ENCODE measurements at places on chromosomes 11 and 22.

DNA sequence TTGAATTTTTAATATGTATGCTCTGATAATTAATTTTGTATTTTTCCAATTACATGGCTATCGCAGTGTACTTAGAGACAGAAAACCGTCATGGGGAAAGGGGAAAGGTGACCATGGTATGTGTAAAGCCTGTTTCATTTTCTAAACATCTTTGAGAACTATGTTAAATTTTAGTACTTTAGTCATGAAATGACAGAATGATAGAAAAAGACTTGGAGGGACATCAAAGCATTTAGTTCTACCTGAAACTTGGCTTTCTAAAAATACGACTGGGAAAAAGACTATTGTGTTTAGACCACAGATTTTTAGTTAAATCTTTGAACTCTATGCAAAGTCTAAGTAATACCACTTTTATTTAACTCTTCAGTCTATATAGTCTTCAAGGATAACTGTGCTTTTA lies 54.1 kb downstream of the MAML2 start:
- H3K36me3 ChIP-seq, result peaks cover 3% of the 10 kb centered on the region
- DNase-seq, result no peak
- no peak overlapping the region for H3K27ac ChIP-seq
- no peaks in the 10 kb centered on the region for H3K27me3 ChIP-seq
- H3K4me1 ChIP-seq, result peaks cover 54% of the 10 kb centered on the region
- no peak overlapping the region for H3K4me3 ChIP-seq

- H3K4me3 ChIP-seq, result no peak overlapping the region
- peak; percentile 19 for DNase-seq
- no peaks in the 10 kb centered on the region for H3K27me3 ChIP-seq
- H3K4me1 ChIP-seq, result peaks cover 11% of the 10 kb centered on the region
- H3K36me3 ChIP-seq, result no peaks in the 10 kb centered on the region
- no peak overlapping the region for H3K27ac ChIP-seq
Observed at GRCh38 chr22:22748297-22748743, 103.9 kb downstream of the GGTLC2 start.

- no peaks in the 10 kb centered on the region for H3K4me1 ChIP-seq
- no peaks in the 10 kb centered on the region for H3K36me3 ChIP-seq
- DNase-seq, result no peak
- no peak overlapping the region for H3K4me3 ChIP-seq
- no peaks in the 10 kb centered on the region for H3K27me3 ChIP-seq
Observed at GRCh38 chr11:46736146-46736545, 17.1 kb downstream of the F2 start.

DNA sequence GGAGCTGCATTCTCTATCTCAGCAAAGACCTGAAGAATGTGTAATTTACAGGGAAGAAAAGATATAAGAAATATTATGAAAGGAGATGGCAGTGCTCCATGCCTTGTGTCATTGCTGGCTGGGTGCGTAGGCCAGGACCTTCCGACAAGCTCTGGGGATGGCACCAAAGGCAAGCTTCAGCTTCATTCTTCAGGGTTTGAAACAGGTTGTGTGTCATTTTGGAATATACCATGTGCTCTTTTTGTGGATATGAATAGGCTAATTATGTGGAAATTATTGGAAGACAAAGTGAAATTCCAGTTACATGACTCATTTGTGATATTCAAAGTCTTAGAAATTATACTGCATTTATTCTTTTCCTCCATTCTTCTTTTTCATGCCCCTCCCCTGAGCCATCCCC lies 5.7 kb upstream of the KIRREL3 start:
- H3K27ac ChIP-seq, result no peak overlapping the region
- H3K27me3 ChIP-seq, result peaks cover 7% of the 10 kb centered on the region
- no peak for DNase-seq
- H3K4me1 ChIP-seq, result no peaks in the 10 kb centered on the region
- no peaks in the 10 kb centered on the region for H3K36me3 ChIP-seq
- no peak overlapping the region for H3K4me3 ChIP-seq

GRCh38 chr22:17808693-17809403 lies 34.6 kb upstream of the BID start:
- peaks cover 16% of the 10 kb centered on the region for H3K36me3 ChIP-seq
- H3K27me3 ChIP-seq, result no peaks in the 10 kb centered on the region
- no peak overlapping the region for H3K27ac ChIP-seq
- DNase-seq, result no peak
- no peak overlapping the region for H3K4me3 ChIP-seq
- no peaks in the 10 kb centered on the region for H3K4me1 ChIP-seq

GRCh38 chr11:14953904-14954303 lies 18.2 kb downstream of the CALCA start:
- H3K36me3 ChIP-seq, result no peaks in the 10 kb centered on the region
- H3K27ac ChIP-seq, result no peak overlapping the region
- H3K4me3 ChIP-seq, result no peak overlapping the region
- no peak for DNase-seq
- H3K4me1 ChIP-seq, result no peaks in the 10 kb centered on the region
- H3K27me3 ChIP-seq, result no peaks in the 10 kb centered on the region

DNA sequence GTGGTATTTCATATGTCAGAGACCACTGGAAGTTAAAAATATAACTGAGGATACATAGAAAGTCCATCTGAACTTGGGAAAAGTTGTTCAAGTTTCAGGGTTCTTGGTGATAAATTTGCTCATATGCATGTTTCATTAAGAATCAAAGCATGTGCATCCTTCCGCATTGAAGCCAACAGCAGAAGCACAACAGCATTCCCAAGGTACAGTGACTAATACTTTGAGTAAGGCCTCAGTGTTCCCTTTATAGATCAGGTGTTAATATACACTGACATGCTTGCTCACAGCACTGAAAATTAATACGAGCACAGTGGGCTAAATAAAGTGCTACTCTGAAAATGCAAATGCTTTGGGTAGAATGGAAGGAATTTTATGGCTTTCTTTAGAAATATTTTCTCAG lies 691.1 kb downstream of the METTL15 start:
- H3K4me1 ChIP-seq, result no peaks in the 10 kb centered on the region
- no peaks in the 10 kb centered on the region for H3K36me3 ChIP-seq
- DNase-seq, result no peak

- no peaks in the 10 kb centered on the region for H3K27me3 ChIP-seq
- no peak overlapping the region for H3K27ac ChIP-seq
- DNase-seq, result no peak
- no peaks in the 10 kb centered on the region for H3K4me1 ChIP-seq
Observed at GRCh38 chr22:17954860-17955587, 69.3 kb downstream of the MICAL3 start.

DNA sequence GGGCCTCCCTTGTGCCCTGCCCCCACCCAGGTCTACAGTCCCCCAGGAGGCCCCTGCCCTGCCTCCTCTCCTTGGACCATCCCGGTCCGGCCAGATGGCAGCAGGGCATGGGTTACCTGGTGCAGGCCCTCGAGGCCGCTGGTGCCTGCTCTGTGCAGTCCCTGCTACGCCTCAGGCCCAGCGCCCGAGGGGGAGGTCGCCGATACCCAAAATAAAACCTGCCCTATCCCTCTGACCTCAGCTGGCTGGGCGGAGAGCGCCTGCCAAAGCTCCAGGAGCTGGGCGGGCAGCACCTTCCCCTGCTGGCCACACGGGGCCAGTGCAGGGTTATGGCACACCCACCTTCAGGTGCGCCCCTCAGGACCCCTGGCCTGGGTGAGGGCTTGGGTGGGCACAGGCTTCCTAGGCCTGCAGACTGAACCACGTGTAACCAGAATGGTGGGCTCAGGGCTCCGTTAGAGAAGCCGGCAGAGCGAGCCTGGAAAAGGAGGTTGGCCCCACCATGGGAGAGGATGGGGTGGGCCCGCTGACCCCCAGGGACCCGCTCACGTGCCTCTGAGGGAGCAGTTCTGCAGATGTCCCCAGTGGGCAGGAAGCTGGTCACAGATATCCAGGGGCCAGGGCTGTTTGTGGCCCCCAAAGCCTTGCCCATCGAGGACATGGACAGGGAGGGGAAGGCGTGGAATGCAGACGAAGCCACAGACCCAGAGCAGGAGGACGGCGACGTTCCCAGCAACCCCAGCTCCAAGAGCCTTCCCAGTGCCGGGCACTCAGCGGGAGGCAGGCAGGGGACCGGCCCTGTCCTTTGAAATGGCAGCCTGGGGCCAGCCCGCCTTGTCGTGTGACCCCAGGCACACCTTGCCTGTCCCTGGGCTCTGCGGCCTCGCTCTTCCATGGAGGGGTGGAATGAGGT lies 1.7 kb upstream of the TNNT3 start:
- no peak for DNase-seq
- no peaks in the 10 kb centered on the region for H3K4me1 ChIP-seq
- H3K27ac ChIP-seq, result no peak overlapping the region
- H3K4me3 ChIP-seq, result no peak overlapping the region
- H3K27me3 ChIP-seq, result no peaks in the 10 kb centered on the region

- H3K4me1 ChIP-seq, result no peaks in the 10 kb centered on the region
- no peak overlapping the region for H3K4me3 ChIP-seq
- no peak for DNase-seq
- no peak overlapping the region for H3K27ac ChIP-seq
- H3K36me3 ChIP-seq, result no peaks in the 10 kb centered on the region
Observed at GRCh38 chr11:64659417-64660144, 63.4 kb downstream of the NRXN2 start.

DNA sequence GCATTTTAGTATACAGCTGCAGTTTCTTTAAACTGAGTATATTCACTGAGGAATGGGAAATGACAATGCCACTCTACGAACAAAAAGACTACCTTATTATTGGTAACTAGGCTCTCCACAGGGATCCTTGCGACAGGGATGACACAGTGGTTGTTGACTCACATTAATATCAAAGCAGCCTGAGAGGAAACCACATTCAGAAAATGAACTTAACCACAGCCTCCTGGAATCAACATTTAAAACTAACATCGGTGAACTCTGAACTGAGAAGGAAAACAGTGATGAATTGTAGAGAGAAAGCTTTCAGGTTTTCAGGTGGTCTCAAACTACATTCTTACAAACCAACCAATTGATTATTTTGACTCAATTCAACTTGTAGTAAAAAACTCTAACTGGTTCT lies 90.3 kb upstream of the MTMR2 start:
- H3K4me1 ChIP-seq, result peaks cover 59% of the 10 kb centered on the region
- peak overlapping the region; percentile 44 for H3K27ac ChIP-seq
- no peaks in the 10 kb centered on the region for H3K27me3 ChIP-seq
- DNase-seq, result peak; percentile 66

- DNase-seq, result no peak
- no peaks in the 10 kb centered on the region for H3K4me1 ChIP-seq
- no peak overlapping the region for H3K4me3 ChIP-seq
- H3K27ac ChIP-seq, result no peak overlapping the region
- H3K27me3 ChIP-seq, result no peaks in the 10 kb centered on the region
Observed at GRCh38 chr11:24453129-24453718, 43.6 kb upstream of the LUZP2 start.

DNA sequence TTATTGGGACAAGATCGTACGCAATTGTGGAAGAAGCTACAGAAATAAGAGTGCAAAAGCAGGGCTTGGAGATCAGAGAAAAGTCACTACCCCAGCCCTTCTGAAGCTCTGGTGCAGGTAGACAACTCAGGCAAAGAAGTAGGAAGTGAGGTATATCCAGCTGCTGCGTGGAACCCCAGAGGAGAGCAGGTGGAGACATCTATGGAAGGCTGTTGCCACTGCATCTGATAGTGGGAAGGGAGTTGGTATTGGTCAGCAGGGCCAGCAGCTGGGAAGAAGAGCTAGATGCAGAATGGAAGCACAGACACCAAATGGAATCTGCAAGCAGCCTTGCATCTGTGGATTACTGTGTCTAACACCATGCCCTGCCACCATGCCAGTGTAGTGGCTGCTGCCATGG lies 165.1 kb downstream of the WNT11 start:
- H3K4me3 ChIP-seq, result no peak overlapping the region
- H3K4me1 ChIP-seq, result no peaks in the 10 kb centered on the region
- H3K27ac ChIP-seq, result no peak overlapping the region
- no peaks in the 10 kb centered on the region for H3K36me3 ChIP-seq
- no peak for DNase-seq

- H3K27me3 ChIP-seq, result no peaks in the 10 kb centered on the region
- DNase-seq, result no peak
- no peak overlapping the region for H3K27ac ChIP-seq
- no peak overlapping the region for H3K4me3 ChIP-seq
- H3K36me3 ChIP-seq, result no peaks in the 10 kb centered on the region
Observed at GRCh38 chr22:25542720-25543402, 21.6 kb upstream of the GRK3 start.

DNA sequence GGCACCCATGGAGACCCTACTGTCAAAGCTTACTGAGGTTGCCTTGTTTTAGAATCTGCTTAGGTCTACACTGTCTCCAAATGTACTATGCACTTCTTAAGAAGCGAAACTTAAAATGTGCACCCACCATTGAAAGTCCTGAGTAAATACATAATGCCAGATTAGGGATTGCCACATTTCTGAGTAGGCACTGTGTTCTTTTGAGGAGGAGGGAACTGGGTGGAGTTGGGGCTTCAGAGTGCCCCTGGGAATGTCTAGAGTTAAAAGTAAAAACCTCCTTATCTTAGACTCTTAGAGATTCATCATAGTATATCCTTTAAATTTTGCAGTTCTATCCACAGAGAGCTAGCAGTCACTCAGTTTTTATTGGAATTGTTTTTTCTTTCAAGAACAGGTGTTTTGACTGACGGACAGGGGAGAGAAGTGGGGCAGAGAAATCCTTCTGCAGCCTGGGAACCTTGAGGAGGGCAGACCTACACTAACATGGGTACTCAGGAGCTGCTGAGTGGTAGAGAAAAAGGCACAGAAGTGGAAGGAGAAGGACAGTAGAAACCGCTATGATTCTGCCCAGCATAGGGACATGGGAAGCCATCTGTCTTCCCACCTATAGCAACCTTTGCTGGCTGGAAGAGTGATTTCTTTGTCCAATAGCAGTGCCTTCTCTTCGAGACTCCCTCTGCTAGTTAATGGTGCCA lies 33.4 kb upstream of the MICAL2 start:
- no peaks in the 10 kb centered on the region for H3K4me1 ChIP-seq
- no peak overlapping the region for H3K4me3 ChIP-seq
- no peak overlapping the region for H3K27ac ChIP-seq
- H3K27me3 ChIP-seq, result no peaks in the 10 kb centered on the region

DNA sequence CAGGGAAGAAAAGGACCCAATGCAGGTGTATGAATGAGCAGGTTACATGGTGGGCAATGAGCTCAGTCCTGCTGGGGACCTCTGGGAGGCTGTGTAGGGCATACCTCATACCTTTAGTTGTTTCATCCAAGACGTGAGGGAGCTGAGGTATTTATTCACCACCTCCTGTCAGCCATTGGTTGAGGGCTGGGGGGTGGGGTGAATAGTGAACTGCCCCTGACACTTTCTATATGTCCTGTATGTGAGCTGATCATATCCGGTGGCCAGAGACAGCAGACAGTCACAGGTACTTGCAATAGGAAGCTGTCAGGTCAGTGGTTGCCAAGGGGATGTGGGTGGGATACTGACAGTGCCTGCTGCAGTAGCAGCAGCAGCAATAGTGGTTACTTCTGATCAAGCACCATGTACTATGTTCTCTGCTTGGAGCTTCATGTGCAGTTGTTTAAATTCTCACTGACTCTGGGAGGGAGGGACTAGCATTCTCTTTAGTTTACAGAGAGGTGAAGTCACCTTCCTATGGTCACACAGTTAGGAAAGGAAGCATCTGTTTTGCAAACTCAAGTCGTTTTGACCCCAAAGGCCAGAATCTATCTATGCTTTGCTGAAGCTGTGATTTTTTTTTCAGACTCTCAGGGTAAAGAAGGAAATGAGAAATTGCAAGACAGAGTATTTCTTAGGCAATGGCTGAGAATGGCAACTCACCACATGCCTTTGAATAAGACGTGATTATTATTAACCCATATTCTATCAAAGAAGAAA lies 54.0 kb downstream of the MIAT start:
- no peak for DNase-seq
- H3K27ac ChIP-seq, result no peak overlapping the region
- H3K4me1 ChIP-seq, result no peaks in the 10 kb centered on the region
- no peaks in the 10 kb centered on the region for H3K27me3 ChIP-seq

All from CD4-positive, alpha-beta memory T cell (primary cell).